ENCODE measurements at places on chromosomes 1 and 21. TPM values are rescaled to one million over a fixed set of nuclear protein-coding genes. Genes with fewer than 3 reads are reported as not detected.
A peak's percentile ranks its signal among the peaks of the same experiment; 100 is the strongest.

GBP6 gene
- not detected for total RNA-seq

DNA sequence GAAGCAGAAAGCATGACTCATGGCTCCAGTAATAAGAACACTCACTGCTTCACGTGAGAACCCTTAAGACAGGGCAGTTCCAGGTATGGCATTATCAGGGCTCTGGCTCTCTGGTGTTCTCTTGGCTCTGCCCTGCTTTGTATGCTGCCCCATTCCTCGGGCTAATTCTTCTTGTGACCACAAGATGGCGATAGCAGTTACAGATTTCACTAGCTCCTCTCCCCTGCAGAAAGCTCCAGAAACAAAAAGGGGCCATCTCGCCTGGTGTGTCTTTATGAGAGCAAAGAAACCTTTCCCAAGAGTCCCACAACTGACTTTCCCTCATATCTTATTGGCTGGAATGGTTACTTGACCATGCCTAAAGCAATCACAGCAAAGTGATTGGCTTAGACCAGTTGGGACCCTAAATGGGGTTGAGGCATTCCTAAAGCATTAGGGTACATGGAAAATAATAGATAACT is 60.1 kb downstream of the F3 start:
- DNase-seq: peak; percentile 82

DNA sequence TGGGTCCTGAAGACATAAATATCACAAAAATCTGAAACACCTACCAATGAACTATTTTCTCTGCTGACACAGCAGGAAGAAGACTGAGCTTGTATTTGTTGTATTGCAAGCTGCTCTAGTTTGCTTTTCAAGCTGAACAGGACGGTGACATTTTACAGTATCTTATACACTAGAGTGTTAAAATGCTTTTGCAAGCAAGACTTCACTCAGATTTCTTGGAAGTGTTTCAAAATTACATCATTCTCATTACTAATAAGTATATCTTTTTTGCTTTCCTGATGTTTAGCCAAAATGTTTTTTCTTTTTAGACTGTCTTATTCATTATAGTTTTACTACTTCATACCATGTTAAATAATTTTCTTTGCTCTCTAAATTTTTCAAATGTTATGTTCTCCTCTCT is 427.1 kb upstream of the CXADR start:
- no peak for DNase-seq

DNA sequence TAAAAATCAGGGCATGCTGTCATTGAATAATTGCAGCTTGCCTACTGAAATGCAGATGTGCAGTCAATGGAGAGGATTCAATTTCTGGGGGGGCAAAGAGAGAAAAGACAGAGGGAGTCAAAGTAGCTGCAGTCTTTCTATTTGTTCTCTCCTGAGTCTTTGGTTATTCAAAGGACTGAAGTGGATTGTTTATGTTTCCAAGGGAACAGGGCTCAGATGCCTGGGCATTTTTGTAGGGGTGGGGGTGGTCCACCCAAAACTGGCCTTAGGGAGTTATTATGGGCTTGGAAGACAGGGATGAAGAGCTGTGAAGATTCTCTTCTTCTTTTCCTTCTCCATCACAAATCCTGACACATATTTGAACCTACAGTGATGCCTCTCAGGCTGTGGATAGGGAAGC is 408.8 kb upstream of the DAB1 start:
- DNase-seq: no peak

CORT gene
- total RNA-seq: 0.20 TPM

DNA sequence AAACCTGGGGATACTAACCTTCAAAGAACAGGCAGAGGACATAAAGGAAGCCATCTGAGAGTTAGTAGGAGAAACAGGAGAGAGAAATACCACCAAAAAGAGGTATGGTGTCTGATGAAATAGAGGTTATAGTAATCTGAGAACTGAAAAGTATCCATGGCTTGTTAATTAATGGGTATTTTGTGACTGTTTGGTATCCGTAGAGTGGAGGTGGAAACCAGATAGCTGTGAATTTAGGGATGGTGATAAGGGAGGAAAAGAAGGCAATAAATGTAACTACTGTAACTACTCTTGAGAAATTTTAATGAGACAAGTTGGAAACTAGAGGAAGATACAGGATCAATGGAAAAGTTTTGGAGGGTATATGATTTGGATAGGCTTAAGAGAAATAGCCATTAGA is 27.5 kb downstream of the PRKAA2 start:
- DNase-seq: no peak
